ENCODE measurements at places on chromosomes 16 and 17.

GRCh38 chr16:27802664-27803439, 252.9 kb downstream of the KATNIP start:
- no peak for DNase-seq

DNA sequence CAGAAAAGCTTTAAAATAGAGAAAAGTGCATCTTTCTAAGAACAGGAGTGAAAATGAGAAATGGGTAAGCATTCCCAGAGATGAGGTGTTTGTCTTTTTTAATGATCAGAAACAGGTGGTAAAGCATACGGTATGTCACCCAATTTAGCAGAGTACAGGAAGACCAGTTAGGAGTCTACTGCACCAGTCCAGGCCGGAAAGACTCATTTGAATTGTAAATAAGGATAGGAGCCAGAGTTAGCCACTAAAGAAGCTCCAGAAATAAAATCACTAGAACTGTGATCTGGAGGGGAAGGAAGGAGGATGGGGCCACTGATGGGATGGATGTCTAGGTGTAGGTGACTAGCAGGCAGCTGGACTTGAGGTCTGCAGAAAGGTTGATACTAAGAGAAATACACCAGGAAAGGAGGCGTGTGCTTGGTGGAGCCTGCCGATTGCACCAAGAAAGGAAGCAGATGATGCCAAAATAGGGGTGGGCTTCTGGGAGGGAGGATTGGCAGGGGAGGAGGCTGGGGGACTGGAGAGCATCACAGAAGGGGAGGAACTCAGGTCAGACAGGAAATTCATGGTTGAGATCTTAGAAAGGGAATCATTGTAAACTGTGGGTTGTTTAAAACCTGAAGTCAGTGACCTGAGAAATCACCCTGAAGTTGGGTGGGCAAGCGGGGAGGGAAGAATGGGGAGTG, 8.1 kb upstream of the NAT9 start:
- DNase-seq, result no peak

- DNase-seq, result no peak
Observed at GRCh38 chr17:74260525-74260850, 13.5 kb upstream of the DNAI2 start.

GRCh38 chr16:29958756-29959155, 3.1 kb upstream of the TMEM219 start:
- no peak for DNase-seq

- no peak for DNase-seq
Observed at GRCh38 chr16:55663765-55664677, 8.2 kb downstream of the SLC6A2 start.

- no peak for DNase-seq
Observed at GRCh38 chr16:68889508-68890150, 46.3 kb downstream of the TANGO6 start.

DNA sequence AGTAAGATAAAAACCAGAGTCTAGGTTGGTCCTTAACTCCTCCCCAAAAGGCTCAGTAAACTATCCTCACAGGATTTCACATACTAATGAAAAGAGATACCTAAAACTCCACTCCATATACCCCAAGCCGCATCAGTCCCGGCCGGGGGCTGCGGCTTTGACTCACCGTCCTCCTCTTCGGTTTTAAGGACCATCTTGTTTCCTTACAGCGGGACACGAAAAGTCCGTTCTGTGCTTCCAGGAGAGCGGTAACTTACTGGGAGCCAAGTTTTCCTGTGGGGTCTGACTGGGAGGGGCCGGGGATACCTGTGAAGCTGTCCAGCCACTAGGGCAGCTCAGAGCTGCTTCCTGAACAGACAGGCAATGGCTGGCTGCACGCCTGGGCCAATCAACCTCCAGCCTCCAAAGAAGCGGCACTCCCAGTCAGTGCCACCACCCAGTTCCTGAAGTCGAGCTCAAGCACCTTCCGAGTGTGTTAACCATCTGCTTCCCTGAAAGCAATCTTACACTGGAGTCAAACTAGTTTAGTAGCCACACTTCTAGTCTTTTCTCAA, 45.5 kb downstream of the CYTH1 start:
- peak; percentile 88 for DNase-seq

GRCh38 chr16:30941600-30942425, 7.1 kb upstream of the ORAI3 start:
- peak; percentile 91 for DNase-seq

DNA sequence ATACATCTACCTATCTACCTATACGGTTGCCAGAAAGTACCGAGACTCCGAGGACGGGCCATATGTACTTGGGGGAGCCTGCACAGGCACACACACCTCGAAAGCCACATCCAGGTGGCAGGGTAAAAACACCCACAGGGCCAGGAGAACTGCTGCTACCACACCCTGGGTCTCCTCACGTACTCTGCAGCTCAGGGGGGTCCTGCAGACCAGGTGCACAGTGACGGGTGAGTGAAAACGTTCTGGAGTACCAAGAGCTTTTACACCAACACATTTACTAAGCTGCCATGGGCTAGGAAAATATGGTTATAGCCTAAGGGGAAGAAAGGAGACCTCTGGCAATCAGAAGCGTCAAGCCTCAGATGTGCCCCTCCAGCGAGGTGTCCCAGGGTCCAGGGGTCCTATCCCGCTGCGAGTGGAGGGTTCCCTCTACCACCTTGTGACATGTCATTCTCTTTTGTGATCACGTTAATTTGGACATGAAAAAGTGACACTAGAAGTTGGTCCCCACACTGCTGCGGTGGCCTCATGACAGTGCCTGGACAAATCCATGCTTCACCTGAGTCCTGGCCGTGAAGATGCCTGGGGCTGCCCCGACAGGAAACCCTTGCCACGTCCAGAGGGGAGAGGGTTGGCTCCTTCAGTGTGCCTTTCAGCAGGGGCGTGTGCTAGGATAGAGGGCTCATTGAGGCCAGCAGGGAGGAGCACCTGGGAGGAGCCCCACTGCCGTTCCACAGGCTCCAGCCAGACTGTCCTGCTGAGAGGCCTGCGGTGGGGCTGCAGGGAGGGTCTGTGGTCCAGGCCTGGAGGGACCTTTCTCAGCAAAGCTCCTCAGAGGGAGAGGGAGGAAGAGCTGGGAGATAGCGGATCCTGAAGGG, 1.8 kb downstream of the CANT1 start:
- DNase-seq, result no peak

DNA sequence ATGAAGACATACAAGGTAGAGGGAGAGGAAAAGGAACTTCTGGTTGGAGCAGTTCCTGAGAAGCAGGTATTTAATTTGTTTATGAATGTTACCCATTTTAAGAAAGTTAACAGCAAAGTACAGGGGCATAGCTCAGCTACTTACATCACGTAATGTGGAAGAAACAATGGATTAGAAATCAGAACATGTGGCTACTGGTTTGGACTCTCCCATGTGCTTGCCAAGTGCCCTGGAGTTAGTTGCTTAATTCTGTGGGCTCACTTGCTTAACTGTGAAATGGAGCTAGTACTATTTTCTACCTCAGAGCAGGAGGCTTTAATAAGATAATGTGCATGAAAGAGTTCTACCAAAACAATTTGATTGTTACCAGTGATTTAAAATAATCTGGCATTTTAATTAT, 27.3 kb downstream of the RSPRY1 start:
- no peak for DNase-seq

DNA sequence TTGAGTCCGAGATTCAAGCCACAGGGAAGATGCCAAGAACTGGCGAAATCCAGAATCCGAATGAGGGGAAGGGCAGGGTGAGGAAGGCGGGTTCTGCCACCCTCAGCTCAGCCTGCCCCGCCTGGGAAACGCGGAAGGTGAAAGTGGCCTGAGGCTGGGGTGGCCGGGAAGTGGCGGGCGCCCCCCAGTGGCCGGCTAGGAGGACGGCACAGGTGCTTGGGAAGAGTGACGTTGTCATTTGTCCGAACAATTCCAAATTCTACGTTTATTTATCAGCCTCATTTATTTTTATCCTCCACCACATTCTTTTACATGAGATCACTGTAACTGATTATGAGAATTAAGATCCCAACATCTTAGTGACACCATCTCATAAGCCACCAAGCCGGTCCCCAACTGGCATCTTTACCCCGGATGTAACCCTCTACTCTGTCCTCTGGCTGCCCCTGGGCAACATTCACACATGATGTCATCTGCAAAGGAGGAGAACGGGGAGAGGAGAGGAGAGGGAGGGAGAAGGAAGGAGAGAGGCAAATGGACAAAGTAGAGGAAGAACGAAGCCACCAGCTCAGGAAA, 21.3 kb downstream of the SRCIN1 start:
- peak; percentile 83 for DNase-seq

DNA sequence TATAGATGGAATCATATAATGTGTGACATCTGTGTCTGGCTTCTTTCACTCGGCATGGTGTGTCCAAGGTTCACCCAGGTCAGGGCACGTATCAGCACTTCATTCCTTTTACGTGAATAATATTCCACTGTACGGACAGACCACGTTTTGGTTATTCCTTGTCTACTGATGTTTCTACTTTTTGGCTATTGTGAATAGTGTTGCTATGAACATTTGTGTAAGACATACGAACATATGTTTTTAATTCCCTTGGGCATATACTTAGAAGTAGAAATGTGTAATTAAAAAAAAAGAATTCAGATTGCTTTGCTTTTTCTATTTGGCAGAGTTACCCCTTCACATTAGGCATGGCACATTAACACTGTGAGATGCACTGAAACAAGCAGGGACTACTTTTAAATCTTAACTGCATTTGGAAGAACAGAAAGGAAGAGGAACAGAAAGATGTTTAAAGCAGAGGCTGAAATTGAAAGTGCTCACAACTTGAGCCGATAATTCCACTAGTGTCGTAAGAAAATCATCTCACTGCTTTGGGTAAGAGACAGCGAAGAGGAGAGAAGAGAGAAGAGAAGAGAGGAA, 105.3 kb downstream of the VPS53 start:
- DNase-seq, result no peak

DNA sequence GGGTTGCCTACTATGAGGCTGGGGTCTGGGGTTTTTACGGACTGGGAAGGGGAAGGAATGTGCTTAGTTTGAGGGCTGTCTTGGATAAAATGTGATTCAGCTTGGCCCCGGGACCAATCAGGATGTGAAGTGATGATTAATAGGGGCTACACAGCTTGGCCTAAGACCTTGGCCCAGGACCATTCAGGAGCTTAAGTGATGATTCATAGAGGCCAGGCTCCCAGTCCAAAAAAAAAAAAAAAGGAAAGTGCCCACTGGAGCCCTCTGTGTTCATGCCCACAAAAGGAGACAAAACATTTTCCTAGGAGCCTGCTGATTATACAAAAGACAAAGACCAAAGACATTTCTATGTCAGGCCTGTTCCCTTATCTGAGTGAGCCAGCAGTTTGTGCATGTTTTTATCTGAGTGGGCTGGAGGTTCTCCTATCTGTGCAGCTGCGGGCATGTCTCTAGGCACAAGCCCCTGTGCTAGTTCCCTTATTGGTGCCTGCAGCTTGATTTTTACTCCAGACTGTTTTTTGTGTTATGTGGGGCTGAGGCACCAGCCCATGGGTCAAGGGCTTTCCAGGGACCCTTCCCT, 898.2 kb upstream of the GOT2 start:
- DNase-seq, result no peak

GRCh38 chr17:28485049-28485448, 11.6 kb downstream of the SLC13A2 start:
- no peak for DNase-seq

DNA sequence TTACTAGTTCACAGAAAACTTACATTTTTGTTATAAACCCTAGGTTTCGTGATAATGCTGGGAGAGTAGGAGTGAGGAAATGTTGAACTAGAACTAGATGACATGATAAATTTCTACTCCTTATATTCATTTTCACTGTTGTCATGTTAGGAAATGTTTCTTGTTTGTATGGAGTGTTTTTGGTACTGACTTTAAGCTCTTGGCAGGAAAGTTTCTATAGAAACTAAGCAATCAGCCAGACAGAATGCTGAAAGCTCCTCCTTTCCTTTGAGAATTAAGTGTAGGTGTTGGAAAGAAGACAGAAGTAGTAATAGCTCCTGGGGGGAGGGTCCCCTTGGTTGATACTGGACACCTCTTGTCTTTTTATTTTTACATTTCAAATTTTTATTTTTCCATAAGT, 309.8 kb downstream of the MAP2K4 start:
- no peak for DNase-seq

DNA sequence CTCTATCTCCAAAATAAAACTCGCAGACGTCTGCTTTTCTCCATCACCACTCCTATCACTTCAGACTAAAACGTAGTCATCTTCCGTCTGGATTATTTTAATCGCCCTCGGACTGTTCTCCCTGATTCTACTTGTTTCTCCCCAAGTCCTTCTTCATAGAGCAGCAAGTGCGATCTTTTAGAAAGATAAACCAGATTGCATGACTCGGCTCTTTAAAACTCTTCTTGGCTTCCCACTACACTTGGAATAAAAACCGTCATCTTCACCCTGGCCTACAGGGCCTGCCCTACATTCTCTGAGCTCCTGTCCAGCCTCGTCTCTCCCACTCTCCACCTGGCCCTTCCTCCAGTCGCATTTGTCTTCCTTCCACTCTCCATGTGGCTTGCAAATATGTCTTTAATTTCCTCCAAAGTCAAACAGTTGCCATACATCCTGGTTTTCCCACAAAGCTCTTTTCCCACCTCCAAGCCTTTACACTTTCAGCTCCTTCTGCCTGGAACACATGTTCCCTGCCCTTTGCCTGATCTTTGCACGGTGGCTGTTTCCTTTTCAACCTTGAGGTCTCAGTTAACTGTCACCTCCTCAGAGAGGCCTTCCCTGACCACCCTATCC, 70.5 kb upstream of the DHX40 start:
- DNase-seq, result no peak

DNA sequence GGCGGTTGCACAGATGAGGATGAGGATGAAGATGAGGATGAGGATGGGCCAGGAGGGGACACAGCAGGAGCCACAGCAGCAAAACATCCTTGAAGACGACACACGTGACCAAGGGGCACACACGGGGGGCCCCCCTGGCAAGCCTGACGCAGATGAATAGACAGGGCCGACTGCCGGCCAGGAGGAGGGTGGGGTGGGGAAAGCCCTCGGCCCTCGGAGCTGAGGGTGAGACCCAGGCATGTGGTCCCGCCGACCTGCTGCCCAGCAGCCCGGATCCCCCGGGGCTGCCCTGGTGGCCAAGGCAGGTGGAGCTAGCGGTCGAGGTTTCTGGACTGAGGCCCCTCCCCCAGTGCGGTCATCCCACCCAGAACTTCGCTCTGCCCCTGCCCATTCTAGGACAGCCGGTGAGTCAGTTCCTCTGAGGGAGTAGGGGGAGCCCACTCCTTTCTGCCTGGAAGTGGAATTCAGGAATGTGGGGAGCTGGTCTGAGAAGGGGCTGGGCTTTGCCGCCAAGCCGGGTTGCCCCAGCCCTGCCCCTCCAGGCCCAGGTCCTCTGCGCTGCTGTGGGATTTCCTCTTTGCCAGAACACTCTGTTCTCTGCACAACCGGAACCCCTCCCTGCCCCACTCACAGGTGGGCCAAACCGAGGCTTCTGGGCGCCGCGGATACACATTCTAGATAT, 9.9 kb downstream of the CYGB start:
- peak; percentile 78 for DNase-seq

- no peak for DNase-seq
Observed at GRCh38 chr16:7742626-7743025, 410.0 kb downstream of the RBFOX1 start.

GRCh38 chr17:72053449-72053848, 67.4 kb upstream of the SOX9 start:
- no peak for DNase-seq

GRCh38 chr17:53032861-53033271, 789.9 kb upstream of the KIF2B start:
- DNase-seq, result no peak
